Activated CD4-positive, CD25-positive, alpha-beta regulatory T cell treated with anti-CD3 and anti-CD28 coated beads, Interleukin-2, amount 50 U/mL, for 16 hours (primary cell): ENCODE measurements at places on chromosomes 7 and 10.

DNA sequence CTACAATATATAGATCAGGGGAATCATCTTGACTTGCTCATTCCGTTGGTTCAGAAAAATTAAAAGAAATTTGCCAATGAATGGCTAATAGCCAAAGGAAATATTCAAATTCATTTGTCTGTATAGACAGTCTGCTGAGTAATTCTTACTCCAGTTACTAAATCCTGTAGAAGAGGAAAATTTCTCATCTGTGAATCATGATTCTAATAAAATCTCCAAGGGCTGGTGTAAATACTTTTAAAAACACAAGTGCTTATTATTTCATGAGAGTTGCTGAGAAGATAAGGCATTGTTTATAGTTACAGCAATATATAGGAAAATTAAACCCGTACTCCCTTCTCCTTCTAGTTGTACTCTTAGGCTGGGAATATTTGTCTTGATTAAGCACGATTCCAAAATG, 53.0 kb downstream of the WNT2 start:
- no peak for DNase-seq

- DNase-seq, result no peak
These were observed at the start of gene LRIT2 for GRCh38 chr10:84225427-84226173. Gene LRIT2, minus strand, starts transcription at chr10:84225544. Its CDS starts 24 bp downstream, at chr10:84225520.

DNA sequence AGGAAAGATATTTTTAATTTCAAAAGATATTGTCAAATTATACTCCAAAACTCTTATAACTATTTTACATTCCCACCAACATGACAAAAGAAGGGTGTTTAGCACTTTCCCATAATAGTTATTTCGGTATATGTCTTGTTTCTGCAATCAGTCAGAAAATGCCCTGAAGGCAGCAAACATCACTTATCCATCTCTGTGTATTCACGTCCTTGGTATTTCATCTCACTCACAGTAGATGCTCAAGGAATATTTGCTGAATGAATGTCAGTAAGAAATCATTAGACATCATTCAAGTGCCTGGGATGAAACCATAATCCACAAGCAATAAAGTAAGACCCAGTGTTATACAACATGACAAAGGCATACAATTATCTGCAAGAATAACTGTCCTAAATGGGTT, 112.7 kb downstream of the GFRA1 start:
- DNase-seq, result no peak

- DNase-seq, result no peak
These were observed 503.9 kb downstream of the KIF20B start for GRCh38 chr10:90205340-90205739.

- no peak for DNase-seq
These were observed at the start of gene POM121L12 for GRCh38 chr7:53035499-53036412. Gene POM121L12, plus strand, starts transcription at chr7:53035633. Its CDS starts 39 bp downstream, at chr7:53035672.

DNA sequence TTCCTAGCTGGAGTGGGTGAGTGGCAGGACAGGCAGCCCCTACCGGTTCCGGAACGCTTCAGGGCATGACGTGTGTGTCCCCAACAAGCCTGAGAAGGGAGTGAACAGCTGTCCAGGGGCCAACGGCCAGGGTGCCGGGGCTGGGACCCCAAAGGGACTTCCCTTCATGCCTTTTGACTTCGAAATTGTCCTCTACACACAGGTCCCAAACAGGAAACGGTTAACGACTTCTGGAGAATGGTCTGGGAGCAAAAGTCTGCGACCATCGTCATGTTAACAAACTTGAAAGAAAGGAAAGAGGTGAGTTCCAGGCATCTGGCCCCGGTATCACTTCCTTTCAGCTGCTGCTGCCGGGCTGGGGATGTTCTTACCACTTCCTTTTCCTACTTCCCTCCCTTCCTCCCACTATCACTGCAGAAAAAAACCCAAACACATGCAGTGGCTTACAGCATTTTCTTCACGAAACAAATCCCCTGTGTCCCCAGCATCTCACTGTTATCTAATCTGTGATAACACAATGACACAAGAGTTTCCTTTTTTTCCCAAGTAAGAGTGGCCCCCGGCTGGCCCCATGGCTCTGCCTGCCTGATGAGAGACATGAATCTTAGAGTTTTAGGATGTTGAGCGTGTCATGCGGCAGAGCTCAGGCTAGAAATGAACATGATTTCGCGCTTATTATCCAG, 63.2 kb downstream of the MKI67 start:
- no peak for DNase-seq

GRCh38 chr10:103111918-103112877, 80.9 kb downstream of the NT5C2 start:
- DNase-seq, result no peak

DNA sequence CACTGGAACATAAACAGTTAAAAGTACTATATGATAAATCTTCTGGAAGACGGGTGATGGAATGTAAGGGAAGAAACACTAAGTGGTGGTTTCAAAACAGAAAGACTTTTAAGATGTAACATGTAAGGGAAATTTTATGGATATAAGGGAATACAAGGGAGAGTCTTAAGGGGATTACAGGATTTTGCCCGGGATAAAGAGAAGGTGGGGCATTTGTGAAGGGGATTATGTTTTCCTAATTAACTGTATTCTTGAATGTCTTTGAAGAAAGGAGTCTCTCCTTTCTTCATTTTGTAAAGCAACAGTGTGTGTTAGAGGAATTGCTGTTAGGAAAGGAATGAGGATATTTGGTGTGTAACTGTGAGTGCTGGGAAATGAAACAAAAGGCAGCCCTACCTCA, 745.2 kb downstream of the AUTS2 start:
- no peak for DNase-seq

DNA sequence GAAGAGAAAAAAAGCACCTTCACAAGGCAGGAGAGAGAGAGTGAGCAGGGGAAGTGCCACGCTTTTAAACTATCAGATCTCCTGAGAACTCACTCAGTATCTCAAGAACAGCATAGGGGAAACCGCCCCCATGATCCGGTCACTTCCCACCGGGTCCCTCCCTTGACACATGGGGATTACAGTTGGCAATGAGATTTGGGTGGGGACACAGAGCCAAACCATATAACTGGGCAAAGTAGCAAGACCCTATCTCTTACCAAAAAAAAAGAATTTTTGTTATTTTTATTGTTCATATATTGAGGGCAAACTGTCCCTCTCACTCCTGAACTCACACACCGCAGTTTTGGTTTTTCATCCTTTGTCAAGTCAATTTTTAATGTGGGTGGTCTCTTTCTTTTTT, 18.2 kb upstream of the ZRANB1 start:
- no peak for DNase-seq

DNA sequence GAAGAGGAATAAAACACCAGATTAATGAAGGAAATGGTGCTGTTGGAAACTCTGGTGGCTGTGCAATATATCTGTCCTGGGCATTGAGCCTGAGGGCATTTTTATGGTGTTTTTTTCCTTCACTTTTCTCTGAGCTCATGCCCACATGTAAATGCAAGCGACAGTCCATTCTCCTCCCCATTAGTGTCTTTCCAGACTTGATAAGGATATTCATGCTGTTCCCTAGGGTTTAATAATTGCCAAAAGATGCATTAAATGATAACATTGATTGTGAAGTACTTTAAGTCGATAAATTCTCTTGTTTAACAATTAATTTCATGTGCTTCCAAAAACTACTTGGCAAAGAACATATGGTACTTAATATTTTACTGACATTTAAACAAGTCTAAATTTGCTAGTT, 384.7 kb downstream of the MDFIC start:
- DNase-seq, result no peak

DNA sequence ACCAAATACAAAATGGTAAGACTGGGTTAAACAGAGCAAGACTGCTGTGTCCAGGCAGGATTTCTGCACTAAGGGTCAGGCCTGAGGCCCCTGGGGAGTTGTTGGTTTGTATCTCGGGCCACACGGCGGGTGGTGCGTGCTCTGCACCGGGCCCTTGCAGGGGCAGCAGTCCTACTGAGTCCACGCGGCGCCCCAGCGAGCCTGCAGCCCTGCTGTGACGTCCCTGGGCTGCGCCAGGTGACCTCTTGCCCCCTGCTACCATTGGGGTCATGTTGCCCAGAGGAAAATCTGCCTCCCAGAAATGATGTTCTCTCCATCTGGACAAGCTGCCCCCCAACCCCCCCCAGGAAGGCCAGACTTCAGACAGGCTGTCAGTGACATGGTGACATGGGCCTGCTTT, 281.5 kb downstream of the CELF2 start:
- no peak for DNase-seq

- DNase-seq, result no peak
These were observed 34.3 kb downstream of the PLAC9 start for GRCh38 chr10:80166581-80167470.
